ENCODE measurements at places on chromosomes 3 and 15.

DNA sequence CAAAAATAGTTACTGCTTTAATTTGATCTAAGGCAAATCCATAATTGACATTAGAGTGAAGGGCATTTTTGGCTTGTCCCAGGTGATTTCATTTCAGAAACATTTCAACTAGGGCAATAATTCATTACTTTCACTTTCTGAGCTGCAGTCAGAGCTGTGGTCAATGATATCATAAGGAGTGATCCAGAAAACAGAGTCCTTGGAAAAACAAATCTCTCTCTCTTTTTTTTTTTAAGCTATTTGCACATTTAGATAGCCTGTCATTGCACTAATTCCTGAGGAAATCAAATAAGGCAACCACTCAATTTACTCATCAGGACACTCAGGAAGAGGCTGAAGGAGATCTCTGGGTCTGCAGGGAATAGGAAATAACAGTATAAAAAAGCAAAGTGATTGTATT is 269.5 kb upstream of the LRRC3B start:
- DNase-seq = no peak

GRCh38 chr15:58258501-58259292 is 120.5 kb downstream of the AQP9 start:
- no peak for DNase-seq

- no peak for DNase-seq
Observed at GRCh38 chr15:71109905-71110304, 5.4 kb upstream of the THSD4 start.

DNA sequence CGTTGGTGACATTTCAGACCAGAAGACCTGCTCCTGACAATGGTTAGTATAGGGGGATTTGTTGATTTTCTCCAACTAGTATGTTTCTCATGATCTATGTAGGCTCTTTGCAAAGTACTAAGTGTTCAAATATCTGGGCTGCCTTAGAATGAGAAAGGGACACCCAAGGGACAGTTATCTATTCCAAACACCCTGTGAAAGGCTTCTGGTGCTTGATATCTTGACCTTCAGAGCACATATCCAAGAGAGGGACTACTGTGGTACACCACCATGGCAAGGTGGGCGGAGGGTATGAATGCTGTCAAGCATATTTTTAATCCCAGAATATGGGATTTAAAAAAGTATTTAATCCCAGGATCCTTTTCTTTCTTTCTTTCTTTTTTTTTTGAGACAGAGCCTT is 1.1 kb downstream of the FANCD2OS start:
- no peak for DNase-seq

- no peak for DNase-seq
Observed at GRCh38 chr15:70269991-70270751, 172.5 kb upstream of the TLE3 start.

- DNase-seq = no peak
Observed at GRCh38 chr3:136804141-136804540, 14.8 kb upstream of the SLC35G2 start.

- DNase-seq = peak; percentile 21
Observed at GRCh38 chr3:127775398-127776109, 46.8 kb downstream of the MGLL start.

GRCh38 chr15:25565470-25566264 is 126.8 kb upstream of the UBE3A start:
- DNase-seq = no peak

DNA sequence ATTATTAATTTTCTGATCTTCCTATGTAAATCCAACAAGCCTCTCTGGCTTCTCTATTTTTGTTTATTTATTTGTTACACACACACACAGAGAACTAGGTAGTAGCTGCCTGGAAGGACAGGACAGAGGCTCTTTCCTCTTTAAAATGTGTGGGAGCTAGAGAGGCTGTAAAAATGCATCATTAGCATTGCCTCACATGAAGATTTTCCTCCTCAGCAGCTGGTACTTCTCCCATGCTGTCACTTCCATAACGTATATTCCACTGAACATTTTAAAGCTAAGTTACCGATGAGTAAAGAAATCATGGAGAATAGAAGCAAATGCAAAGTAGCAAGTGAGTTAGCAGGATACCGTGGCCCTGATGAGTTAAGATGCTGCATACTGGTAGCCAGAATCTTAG is 63.9 kb downstream of the IMPG2 start:
- no peak for DNase-seq

- DNase-seq = no peak
Observed at GRCh38 chr3:40096661-40097111, 212.8 kb upstream of the EIF1B start.

GRCh38 chr3:59677747-59678702 is 628.2 kb upstream of the CFAP20DC start:
- no peak for DNase-seq

DNA sequence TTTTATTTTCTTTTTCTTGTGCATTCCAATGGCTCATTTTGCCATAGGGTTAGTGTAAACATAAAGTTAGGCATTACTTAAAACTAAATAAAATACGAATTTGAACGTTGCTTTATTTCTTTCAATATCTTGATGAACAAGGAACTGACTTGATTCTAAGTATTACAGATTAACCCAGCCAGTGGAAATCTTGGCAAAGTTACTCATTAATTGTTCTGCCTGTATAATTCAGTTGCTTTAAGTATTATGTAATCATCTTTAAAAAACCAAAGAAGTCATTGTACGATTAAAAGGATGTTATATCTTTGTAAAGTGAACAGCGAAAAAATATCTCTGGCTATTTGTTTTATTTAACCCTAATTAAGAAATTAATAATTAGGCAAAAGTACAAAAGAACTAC is 737.9 kb upstream of the BCHE start:
- no peak for DNase-seq

DNA sequence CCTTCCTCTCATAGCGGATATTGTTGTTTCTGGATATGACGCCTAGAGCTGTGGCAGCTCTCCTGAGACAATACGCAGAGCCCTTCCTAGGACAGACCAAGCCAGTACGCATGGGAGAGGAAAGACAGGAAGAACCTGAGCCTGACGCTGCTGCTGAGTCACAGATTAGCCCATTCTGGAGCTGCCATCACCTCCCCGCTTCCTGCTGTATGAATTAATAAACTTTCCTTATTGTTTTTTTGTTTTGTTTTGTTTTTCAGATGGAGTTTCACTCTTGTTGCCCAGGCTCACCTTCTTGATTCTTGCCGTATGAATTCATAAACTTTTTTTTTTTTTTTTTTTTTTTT is 67.0 kb downstream of the PPCDC start:
- DNase-seq = no peak

DNA sequence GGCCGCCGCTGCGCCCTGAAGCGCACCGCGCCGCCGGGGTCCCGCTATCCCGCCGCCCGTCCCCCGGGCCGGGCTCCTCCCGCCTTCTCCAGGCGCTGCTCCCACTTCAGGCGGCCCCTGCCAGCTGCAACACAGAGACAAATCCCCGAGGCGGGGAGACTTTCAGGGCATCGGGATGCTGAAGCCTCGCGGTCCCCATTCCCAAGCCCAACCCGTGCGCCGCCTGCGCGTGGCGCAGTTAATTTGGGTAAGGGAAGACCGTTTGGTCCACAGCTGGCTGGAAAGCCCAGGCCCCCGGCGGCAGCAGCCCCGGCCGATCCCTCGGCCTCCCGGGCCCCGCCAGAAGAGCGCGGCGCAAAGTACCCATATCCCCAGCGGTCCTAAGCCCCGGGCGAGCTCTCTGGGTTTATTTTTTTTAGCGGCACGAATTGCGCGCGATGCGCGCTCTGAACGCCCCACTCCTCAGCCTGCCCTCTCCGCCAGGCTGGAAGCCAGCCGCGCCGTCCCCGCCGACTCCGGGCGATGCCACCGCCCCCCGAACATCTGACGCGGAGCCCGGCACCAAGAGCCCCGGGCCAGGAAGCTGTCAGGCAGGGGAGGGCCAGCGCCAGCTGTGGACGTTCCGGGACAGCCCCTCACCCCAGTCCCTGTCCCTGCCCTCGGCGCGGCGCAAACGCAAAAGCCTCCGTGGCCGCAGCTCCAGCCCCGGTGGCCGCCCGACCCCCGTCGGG is 517 bp downstream of the FBN1 start:
- DNase-seq = no peak

DNA sequence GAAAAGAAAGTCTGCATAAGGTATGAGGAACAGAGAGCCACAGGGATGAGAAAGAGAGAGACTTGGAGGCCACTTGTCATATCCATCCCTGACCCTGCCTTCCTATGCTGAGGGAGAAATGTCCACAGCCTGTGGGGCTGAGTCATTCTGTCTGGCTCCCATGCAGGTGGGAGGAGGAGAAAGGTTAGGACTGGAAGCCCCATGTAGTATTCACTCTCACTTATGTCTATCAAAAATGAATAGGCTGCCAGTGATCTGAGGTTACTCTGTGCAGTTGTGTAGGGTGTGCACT is 71.3 kb downstream of the RAB11A start:
- DNase-seq = no peak

- no peak for DNase-seq
Observed at GRCh38 chr3:42236611-42237010, 29.4 kb downstream of the CCK start.

DNA sequence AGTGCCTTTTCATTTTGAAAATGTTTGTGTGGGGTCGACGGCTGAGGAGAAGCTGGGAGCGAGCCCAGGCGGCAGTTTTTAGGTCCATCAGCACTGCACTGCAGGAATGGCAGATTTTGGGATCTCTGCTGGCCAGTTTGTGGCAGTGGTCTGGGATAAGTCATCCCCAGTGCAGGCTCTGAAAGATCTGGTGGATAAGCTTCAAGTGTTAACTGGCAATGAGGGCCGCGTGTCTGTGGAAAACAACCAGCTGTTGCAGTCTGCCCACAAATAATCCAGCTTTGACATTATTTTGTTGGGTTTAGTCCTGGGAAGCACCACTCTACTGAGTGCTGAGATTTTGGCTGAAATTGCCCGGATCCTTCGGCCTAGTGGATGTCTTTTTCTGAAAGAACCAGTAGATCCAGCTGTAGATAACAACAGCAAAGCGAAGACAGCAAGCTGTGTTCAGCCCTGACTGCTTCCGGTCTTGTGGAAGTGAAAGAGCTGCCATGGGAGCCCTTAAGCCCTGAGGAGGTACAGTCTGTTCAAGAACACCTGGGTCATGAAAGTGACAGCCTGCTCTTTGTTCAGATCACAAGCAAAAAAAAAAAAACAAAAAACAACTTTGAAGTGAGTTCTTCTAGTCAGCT is 13.1 kb upstream of the ANP32A start:
- DNase-seq = no peak

- DNase-seq = no peak
Observed at GRCh38 chr15:88395872-88396781, 71.1 kb downstream of the MRPL46 start.

DNA sequence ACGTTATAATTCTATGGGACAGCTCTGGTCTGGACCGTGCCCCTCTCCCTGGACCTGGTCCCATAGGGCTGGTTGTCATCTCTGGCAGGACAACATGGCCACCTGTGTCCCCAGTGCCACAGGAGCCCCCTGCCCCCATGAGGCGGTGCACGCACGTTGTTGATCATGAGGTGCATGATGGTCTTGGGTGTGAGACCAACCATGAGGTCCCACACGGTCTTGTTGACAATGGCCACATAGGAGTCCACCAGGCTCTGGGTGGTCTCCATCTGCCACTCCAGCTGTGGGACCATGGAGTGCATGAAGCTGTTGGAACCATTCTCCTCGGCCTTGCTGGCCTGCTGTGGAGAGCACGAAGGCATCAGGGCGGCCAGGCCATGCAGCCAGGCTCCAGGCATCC is 19.7 kb downstream of the GOLGA6D start:
- no peak for DNase-seq

GRCh38 chr3:25849641-25850385 is 59.9 kb downstream of the OXSM start:
- no peak for DNase-seq

GRCh38 chr15:43859546-43859945 is 32.7 kb downstream of the WDR76 start:
- no peak for DNase-seq

DNA sequence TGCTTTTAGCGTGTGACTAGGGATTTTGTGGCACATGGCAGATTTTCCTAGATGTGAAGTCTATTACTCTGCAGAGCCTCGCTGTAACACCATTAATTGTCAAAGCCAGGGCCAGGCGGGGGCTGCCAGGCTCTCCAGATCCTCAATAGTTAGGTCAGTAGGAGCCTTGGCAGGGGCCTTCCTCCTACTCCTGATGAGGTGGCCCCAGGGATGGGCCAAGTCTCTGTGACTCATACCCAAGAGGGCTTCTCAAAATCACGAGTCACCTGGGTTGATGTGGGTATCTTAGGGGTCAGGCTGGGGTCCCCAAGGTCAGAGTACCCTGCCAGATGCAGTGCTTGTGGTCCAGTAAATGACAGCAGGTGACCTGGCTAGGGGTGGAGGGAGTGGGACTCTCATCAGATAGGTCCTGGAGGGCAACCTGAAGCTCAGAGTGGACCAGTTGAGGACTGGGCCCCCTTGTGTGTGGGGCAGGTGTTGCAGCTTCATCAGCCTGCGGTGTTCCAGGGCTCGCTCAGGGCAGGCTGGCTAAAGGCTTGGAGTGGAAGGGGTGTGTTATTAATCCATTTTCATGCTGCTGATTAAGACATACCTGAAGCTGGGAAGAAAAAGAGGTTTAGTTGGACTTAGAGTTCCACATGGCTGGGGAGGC is 88.5 kb upstream of the MYZAP start:
- no peak for DNase-seq

- no peak for DNase-seq
Observed at GRCh38 chr15:94070356-94071295, 160.7 kb upstream of the MCTP2 start.

DNA sequence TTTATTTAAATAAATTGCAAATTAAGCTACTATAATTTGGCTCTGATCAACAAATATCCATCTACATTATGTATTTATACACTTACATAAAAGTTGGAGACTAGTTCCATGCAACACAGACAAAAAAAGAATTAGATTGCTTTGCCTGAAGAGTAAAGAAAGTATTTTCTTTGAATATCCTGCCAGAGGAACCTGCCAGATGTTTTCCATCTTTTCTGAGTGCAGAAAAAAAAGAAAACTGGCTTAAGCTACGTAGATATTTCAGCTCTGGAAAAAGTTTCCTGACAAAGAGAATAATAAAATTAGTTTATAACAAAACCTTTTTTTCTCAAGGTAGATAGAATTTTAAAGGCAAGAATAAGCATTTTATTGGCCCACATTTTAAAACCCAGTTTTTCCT is 607.5 kb upstream of the NAALADL2 start:
- no peak for DNase-seq

GRCh38 chr3:175748087-175748730 is 889.1 kb downstream of the NAALADL2 start:
- no peak for DNase-seq

DNA sequence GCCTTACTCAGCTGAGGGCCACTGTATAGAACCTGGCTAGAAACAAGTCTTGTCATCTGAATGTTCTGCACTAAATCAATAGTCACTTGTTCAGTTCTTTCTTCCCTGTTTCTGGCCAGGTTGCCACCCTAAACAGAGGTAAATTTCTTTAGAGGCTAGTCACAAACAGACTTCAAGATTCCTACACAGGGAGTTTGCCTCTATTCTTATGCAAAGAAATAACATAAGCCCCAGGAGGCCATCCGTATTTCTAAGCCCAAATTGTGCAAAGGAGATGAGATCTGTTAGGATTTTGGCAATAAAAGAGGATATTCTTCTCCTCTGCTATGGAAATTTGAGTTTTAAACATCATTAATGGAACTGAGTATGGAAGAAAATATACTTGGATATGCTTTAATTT is 4.9 kb downstream of the ZIC4 start:
- DNase-seq = no peak

All from HTR-8/SVneo (cell line).